ENCODE measurements at places on chromosomes 3 and 15.

- DNase-seq, result no peak
These were observed 1135.7 kb downstream of the IGSF11 start for GRCh38 chr3:117898722-117899522.

GRCh38 chr3:124051636-124052035 is 59.7 kb upstream of the ROPN1 start:
- no peak for DNase-seq

DNA sequence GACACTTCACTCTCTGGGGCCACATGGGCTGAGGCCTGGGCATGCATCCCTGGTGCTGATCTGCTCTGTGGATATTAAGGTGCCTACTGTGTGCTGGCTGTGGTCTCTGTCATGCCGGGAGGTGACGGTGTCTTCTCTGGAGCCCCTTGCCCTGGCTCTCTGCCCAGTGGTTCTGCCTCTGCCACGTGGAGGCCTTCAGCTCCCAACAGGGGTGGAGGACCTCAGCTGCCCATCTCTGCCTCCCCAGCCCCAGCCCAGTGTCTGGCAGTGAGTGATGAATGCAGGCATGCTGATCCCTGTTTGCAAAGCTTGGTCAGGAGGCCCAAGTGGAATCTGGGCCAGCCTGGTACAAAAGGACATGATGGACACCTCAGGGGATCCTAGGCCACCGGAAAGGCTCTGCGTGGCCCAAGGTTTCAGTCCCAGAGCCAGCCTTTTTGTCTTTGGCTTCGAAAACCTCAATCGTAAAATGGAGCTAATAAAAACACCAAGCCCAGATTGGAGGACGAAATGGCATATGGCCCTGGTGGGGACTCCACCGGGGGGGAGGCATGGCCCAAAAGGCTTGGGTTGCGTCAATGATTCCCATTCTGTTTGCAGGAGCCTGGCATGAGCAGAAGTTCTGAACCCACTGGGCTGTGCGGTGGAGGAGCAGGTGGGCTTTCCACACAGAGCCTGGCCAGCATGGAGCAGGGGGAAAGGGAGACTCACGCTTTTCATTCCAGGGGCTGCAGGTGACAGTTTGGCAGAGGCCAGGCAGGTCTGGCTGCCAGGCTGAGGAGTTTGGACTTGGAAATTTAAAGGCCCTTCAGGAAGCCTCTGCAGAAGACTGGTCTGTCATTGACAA is 54.7 kb upstream of the KLF13 start:
- no peak for DNase-seq

GRCh38 chr3:188286087-188286513 is 132.1 kb downstream of the LPP start:
- DNase-seq, result no peak

GRCh38 chr15:89057506-89058133 is 30.6 kb upstream of the ABHD2 start:
- DNase-seq, result peak; percentile 54

DNA sequence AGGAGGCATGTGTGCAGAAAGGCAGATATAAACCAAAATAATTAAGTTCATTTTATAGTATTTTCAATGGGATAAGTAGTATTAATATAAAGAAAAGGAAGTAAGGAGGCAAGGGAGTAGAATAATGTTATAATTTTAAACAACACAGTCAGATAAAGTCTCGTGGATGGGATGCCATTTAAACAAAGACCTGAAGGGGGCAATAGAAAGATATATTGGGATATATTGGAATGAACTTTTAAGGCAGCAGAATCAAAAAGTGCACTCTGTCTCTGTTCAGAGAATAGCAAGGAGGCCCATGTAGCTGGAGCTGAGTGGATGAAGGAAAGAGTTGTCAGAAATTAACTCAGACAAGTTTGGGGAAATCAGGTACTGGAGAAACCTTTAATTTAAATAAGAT is 158.7 kb downstream of the CGGBP1 start:
- no peak for DNase-seq

GRCh38 chr3:8604988-8605387 is 39.6 kb downstream of the SSUH2 start:
- DNase-seq, result no peak

DNA sequence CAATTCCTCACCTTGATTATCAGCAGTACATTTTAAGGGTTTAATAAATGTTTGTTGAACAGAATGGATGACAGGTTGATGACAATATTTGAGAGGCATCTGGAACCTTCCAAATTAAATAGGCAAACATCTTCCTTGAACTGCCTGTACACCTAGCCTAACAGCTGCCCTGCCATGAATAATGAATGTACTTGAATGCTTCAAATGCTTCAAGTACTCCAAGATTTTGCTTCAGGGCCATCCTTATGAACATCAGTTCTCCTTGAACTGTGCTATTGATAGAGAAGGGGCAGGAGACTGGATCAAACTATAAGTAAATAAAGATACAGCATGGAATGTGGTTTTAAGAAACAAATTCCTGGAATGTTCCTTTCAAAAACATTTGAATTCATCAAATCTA is 136.8 kb downstream of the CHST2 start:
- DNase-seq, result no peak

- DNase-seq, result no peak
These were observed 10.6 kb downstream of the TMEM40 start for GRCh38 chr3:12748477-12748876.

Measured in GM18507 (cell line).